ENCODE measurements at places on chromosomes 4 and X.

DNA sequence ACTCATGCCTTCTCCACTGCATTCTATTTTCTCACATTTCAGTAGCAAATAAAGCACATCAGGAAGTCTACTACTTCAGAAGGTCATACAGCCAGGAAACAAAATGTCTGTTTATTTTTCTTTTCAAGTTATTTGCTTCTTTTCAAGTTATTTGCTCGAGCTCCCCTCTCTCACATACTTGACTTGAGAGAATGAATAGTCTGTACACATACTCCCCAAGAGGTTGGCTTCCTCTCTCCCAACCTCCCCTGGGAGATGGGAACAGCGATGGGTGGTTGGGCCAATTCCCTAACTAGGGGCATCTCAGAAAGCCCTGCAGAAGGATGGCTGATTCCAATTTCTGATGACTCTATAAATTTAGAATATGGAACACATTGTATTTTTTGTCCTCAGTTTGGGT lies 64.7 kb upstream of the PTPN13 start:
- no peak for DNase-seq

GRCh38 chr4:180134091-180134866 lies 2108.9 kb upstream of the TENM3 start:
- peak; percentile 54 for DNase-seq

GRCh38 chr4:35934320-35934981 lies 309.9 kb downstream of the ARAP2 start:
- DNase-seq: no peak

- peak; percentile 88 for DNase-seq
Observed at GRCh38 chrX:149830192-149830873, 48.6 kb downstream of the MAGEA9 start.

DNA sequence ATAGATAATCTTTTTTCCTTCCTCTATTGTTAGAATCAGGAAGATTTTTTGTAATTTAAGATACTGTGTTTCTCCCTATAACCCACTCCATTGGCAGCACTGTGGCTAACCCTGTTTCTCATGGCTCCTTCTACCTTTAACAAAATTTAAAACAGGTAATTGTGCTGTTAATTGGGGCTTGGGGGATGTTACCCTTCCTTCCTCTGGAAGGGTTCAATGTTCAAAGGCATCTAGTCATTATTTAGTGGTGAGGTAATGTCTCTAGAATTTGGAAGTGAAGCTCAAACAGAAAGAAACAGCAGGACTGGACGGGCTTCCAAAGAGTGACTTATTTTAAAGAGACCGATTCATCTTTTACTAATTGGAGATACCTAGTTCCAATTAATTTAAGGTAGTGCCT lies 166.4 kb downstream of the TRIML1 start:
- no peak for DNase-seq

DNA sequence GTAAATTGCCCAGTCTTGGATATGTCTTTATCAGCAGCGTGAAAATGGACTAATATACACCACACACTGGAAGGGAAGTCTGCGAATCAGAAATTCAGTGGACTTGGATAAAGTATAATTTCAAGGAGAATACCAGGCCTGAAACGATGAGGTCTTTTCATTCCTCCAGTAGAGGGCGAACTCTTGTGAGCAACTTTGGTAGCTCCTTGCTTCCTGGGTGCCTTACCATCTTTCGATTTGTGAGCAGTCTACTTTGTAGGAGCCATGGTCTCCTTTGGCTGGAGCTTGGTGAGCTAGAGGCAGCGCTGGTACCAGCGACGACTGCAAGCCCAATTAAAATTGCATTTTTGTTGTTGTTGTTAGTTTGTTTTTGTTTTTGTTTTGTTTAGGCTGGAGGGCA lies 791.9 kb downstream of the FAT4 start:
- peak; percentile 61 for DNase-seq

DNA sequence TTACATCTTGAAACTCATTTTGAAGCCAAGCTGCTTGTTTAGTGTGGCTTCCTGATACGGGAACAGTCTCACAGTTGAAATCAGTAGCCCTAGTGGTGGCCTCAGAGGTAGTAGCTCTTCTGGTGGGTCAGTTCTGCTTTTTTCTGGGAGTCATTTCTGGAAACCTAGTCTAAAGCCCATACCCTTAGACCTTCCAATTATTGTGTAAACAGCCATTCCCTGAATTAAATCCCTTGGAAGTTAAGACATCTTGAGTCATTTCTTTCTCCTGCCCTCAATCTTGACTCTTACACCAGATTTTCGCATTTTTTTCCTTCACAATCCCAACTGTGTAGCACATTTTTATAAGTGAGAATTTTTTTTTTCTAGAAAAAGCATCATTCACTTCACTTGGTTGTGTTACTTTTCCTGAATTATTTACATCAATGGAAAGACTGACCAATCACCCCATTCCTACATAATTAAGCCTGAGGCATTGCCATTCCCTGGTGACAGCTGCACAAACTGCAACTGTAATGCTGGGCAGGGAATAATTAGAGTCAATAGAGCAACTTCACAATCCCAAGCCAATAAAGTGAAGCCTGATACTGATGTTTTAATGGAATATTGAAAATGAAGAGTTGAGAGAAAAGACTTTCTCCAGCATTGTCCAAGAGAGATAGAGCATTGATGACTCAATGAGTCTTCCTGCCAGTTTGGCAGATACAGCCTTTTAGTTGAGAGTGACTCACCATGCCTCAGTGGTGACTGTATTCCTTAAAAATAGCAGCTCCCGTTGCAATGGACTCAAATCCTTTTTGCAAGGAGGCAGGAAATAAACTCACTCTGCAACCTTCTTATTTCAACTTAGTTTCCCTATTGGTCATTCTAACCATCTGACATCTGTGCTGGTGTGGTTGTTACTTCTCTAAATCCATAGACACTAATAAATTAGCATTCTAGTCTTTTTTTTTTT lies 13.0 kb upstream of the SEPSECS start:
- DNase-seq: no peak

- DNase-seq: no peak
Observed at GRCh38 chr4:140806163-140806562, 50.0 kb upstream of the TBC1D9 start.

- no peak for DNase-seq
Observed at GRCh38 chrX:113651306-113651705, 810.7 kb upstream of the AMOT start.

DNA sequence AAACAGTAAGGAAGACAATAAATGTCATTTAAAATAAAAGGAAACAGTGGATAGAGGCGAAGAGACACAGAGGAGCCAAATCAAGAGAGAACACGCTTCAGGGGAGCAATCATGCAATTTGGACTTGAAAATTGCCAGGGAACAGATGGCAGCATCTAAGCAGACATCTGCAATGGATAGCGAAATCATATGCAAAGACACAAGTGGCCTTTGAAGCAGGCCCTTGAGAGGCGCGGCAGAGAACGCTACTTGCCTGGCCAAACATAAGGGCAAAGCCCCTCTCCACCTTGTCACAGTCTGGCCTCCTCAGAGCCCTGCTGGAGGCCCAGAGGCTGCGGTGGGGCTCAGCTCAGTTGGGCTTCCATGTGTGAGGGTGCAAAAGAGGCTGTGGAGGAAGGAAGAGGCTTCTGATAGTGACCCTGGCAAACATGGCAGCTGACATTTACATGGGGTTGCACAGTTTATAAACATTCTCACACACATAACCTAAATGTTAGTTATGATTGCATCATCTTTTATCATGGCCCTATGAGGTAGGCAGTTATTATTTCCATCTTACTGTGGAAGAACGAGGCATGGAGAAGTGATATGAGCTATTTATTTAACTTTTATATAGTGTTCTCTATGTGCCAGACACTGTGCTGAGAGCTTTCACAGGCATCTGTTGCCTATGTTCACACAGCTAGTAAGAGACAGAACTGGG lies 18.3 kb downstream of the ADGRG4 start:
- no peak for DNase-seq

GRCh38 chrX:1558761-1559468 lies 21.9 kb upstream of the P2RY8 start:
- no peak for DNase-seq

DNA sequence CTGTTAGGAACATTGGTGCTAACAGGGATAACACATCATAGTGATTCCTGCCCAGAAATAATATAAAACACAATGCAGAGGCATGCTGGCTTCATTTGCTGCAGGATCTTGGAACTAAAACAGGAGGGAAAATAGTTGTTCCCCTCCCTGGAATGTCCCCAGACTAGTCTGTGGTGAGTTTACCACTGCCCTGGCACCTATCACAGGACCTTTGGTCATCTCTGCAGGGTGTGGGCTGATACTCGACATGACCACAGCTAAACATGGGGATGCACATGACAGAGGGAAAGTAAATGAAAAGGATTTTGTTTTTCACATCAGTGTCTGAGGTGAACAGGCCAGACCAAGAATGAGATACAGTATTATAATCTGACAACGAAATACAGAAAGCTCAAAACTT lies 160.2 kb upstream of the DKK2 start:
- no peak for DNase-seq

DNA sequence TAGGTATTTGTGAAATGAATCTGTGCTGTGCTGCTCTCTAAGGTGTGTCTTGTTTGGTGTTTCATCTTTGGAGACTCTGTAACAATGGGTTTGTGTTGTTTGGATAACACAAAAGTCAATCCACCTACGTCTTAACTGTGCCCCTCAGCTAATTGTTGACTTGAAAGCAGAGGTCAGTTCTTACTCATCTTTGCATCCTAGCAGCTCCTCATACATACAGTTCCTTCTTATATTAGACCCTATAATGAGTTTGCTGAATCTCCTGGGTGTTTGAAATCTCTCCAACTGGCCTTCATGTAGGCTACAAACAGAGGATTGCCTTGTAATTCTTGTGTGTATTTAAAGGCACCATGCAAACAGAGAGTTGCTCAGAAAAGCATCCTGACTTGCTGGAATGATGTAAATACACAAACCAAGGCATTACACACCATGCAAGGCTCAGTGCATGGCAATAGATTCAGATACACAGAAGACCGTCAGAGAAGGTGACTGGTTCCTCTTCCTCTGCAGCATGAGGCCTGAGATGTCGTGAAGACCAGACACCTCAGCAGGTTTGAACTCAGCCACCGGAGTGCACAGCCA lies 220.0 kb upstream of the JADE1 start:
- DNase-seq: no peak

- DNase-seq: no peak
Observed at GRCh38 chr4:26780539-26780938, 80.1 kb upstream of the STIM2 start.

GRCh38 chr4:6492027-6492590 lies 19.7 kb upstream of the PPP2R2C start:
- no peak for DNase-seq

DNA sequence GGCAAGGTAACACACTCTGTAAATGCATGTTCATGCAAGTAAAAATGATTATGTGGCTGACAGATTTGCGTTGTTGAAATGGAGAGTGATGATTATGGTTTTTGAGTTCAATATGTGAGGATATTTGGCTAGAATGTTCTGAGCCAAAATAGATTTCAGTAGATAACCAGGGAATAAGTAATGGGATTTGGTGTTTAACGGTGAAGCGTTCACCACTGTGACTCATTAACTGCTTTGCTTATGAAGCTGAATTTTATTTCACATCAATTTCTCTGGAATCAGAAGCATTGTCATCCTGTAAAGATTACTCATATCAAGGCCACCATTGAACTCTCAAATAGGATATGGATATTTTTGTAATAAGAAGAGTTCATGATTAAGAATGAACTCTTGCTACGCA lies 11.7 kb downstream of the AFP start:
- DNase-seq: no peak

- no peak for DNase-seq
Observed at GRCh38 chr4:44157611-44158277, 290.9 kb downstream of the KCTD8 start.

GRCh38 chrX:19579485-19579884 lies 64.2 kb upstream of the MAP3K15 start:
- no peak for DNase-seq

- DNase-seq: no peak
Observed at GRCh38 chrX:11401966-11402365, 108.8 kb downstream of the AMELX start.

GRCh38 chrX:46130247-46130646 lies 415.0 kb downstream of the ZNF674 start:
- peak; percentile 68 for DNase-seq

DNA sequence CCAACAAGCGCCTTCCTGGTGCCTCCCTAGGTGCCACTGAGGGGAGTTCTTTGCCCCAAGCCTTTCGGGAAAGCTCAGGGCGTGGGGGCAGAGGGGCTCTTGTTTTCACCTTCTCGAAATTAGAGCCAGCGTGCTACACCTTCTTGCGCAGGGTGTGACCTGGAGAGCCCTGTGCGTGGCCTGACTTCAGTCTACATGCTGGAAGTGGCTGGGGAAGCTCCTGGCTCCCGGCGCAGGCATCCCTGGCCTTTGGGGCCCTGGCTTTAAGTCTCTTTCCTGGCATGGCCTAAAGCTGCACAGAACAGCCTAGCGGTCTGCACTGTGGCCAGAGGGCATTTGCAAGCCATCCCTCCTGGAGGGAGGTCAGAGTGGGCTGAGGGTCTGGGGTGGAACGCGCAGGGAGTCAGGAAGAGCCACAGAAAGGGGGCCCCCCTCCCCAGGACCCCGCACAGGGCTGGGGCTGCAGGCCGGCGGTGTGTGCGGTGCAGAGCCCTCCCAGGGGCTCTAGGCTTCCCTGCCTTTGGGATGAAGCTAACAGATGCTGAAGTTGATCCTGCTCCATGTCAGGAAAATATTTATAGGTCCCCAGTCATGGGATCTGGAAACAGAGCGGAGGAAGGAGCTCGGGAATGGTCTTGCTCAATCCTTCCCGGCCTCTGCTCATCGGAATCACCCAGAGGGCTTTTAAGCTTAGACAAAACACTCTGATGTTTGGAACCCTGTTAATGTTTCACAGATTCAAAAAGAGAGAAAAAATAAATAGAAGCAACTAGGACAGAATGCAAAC lies 781 bp upstream of the SPON2 start:
- peak; percentile 63 for DNase-seq

GRCh38 chrX:3548765-3549391 lies 164.6 kb downstream of the PRKX start:
- DNase-seq: no peak

DNA sequence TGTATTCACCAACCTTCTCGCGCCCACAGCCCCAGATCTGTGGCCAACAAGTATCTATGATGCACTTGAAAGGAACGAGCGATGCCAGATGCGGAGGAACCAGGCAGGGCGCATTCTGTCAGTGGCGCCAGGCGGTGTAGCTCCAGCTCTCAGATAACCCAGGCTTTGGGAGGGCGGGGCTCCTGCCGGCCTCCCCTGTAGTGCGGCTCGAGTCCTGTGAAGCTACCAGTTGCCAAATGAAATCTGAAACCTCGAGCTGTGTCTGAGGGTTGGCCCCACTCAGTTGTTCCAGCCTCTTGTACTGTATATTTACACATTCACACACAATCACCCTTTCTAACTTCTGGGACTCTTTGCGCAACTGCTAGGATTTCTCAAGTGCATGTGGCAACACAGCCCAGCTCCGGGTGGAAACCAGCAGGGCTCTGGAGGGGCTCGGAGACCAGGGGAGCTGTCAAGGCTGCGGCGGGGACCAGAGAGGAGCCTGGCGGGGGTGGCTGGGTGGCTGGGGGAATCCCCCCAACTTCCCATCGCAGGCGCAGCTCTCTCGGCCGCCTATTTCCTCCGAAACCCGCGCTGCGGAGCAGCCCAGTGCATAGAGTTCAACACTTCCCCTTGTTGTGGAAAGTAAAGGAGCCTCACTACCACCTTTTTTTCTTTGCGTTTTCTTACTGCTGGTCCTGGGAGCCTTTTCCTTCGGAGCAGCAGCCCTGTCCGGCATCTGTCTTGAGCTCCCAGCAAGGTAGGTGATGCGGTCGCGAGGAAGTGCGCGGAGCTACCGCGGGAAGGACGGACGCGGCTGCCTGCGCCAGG lies at the start of gene ARHGAP24:
ARHGAP24 (plus strand) TSS at position 333 of the 813 bp plus-strand sequence.
- DNase-seq: peak; percentile 95

- peak; percentile 98 for DNase-seq
Observed at GRCh38 chr4:94451695-94452475, at the start of gene PDLIM5. Gene PDLIM5 (plus strand): TSS chr4:94451942. CDS start chr4:94455289, 3,347 bp downstream.

Data from endodermal cell (in vitro differentiated cells).